Stimulated activated CD8-positive, alpha-beta memory T cell treated with anti-CD3 and anti-CD28 coated beads, Interleukin-7, amount 100 ng/mL, for 1 hour (primary cell): ENCODE measurements at places on chromosomes 13 and 19.

GRCh38 chr19:743168-743687 lies 7.7 kb upstream of the MISP start:
- DNase-seq: no peak

DNA sequence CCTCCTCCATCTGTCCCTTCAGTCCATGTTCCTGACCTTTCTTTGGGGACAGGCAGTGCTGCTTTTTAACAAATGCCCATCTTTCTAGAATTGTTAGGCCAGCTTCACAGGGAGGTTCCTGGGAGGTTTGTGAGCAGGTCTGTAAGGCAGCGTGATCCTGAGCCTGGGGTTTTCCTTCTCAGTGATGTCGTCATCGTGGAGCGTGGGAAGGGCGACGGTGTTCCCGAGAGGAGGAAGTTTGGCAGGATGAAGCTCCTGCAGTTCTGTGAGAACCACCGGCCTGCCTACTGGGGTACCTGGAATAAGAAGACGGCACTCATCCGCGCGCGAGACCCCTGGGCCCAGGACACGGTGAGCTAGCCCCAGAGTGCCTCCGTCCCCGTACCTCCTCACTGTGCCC lies 26.8 kb downstream of the CHAF1A start:
- DNase-seq: no peak

GRCh38 chr13:97321101-97321500 lies 99.0 kb downstream of the MBNL2 start:
- DNase-seq: no peak

GRCh38 chr19:7924241-7924640 lies 1.7 kb downstream of the CTXN1 start:
- no peak for DNase-seq

DNA sequence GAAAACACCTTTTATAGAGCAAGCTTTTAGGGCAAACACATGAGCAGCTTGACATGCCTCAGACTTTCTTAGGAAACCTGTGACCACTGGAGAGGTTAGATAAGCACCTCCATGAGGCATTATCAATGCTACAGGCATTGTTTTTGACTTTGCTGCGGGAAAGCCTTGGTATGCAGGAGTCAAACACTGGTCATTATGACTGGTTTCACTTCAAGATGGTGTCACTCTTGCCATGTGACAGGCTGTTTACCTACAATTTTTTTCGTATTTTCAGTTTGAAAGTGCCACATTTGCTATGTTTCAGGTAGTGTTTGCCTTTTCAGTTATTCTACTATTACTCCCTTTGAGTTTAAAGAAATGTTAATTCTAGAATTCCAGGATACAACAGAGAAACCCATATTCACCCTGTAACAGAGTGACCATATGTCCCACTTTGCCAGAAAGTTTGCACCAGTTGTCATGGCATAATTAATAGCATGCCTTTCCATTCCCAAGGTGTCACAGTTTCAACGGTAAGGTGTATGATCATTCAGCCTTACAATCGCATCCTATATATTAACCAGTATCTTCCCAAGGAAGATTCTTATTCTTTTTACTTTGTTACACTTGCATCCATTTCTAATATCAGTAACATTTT lies 33.0 kb downstream of the USP12 start:
- no peak for DNase-seq

- DNase-seq: no peak
These were observed 187.1 kb downstream of the TDRD3 start for GRCh38 chr13:60583911-60584753.

- DNase-seq: no peak
These were observed 3.2 kb upstream of the ZNF850 start for GRCh38 chr19:36775768-36776167.

DNA sequence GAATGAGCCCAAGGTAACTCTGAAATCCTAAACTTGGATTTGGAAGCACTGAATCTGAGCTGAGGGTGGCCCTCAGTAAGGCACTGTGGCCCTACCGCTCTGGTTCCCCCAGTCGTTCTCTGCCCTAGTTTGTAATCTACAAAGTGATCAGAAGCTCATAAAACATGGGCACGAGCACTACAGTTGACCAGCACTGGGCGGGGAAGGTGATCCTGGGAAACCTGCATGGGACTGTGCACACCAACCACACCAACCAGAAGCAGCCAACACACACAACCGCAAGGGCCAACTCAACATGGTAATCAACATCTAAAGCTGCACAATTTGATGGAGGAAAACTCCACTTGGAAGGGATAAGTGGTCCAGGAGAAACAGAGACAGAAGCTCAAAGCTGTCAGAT lies 22.9 kb downstream of the SLC7A1 start:
- no peak for DNase-seq

DNA sequence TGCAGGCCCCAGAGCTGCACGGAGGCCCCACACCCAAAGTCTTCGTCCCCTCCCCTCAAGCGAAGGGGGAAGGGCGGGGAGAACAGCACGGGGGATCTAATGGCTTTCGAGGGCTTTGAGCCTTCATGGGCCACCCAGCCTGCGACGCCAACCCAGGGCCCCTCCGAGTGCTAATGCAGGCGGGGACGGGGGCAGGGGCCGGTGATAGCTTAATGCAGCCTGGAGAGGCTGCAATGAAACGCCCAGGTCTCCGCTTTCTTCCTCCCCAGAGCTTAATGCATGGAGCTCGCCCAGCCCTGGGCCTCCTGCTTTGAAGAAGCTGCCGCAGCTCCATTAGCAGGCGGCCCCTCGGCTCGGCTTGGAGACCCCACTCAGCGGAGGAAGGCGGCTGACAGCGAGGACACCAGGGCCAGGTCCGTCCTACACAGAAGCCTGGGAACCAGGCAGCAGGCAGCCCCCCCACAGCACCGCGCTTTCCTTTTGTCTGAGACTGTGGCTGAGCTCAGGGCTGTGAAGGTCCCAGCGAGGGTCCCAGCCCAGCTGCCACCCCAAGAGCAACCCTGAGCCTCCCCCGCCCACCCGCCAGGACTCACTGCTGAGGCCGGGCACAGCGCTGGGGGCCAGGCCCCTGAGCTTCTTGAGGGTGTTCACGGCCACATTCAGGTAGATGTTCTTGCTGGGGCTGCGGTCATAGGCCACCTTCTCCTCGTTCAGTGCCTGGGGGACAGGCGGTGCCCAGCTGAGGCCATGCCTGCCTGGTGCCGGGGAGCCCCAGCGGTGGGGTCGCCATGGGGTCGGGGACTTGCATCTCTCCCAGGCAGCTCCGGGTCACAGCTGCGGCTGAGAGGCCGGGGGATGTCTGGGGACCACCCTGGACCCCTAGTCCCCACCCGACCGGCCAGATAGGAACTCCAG lies 7.5 kb upstream of the ATP8B3 start:
- no peak for DNase-seq

DNA sequence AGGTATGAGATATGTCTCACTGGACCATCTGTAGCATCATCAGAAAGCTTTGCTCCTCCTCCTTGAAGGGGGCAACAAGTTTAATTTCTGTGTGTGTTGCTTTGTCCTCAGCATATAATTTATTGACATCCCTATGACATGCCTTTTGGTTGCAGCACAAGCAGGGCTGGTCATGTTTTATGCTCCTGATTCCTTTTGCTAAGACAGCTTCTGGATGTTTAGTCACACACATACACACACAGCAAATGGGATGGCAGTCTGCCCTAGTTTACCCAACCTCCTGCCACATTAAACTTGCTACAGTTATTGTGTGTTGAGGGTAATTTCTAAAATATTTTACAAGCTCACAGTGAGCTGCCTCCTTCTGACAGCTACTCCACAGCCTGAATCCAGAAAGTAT lies 217.9 kb upstream of the RXFP2 start:
- no peak for DNase-seq

- no peak for DNase-seq
These were observed 420.8 kb upstream of the GPC6 start for GRCh38 chr13:92805766-92806165.

- no peak for DNase-seq
These were observed 19.5 kb downstream of the PRKD2 start for GRCh38 chr19:46697204-46697960.

DNA sequence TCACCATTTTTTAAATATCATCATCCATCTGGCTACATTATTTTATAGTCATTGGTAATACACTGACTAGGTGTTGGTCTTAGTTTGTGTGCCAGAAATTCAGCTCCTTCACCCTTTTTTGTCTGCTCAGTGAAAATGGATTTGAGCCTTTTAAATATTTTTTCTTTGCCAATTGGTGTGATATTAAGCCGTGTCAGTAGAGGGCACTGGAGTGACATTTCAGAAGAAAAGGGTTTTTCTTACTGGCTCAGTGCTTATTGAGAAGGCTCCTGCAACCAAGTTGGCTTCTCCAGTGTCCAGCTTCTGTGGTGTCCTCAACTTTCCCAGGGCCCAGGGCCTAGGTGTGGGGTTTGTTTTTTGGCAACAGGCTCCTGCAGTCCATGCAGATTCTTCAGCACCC lies 546.6 kb downstream of the DACH1 start:
- no peak for DNase-seq

DNA sequence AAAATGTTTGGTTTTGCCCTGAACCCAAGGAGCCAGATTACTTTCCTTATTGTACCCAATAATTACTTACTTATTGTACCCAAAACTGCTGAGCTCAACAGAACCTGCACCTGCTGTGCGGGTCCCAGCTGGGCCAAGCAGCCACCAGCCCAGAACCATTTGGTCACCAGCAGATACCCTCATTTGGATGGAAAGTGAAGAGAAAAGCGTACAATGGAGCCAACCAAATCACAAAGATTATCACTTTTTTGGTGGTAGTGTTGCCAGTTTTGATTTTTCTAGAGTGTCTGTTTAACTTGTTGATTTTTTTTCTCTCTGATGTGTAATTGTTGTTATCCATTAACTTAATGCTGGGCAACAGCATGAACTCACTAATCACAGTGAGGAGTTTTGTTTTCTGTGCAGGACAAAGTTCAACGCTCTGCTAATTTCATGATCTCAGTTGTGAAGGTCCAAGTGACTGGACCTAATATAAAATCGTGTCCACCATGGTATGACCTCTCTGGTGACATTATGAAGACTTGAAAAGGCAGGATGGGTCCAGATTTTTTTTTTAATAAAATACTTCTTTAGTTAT lies 23.8 kb downstream of the SPATA13 start:
- no peak for DNase-seq

- DNase-seq: no peak
These were observed 4.3 kb downstream of the RGCC start for GRCh38 chr13:41461527-41462139.

DNA sequence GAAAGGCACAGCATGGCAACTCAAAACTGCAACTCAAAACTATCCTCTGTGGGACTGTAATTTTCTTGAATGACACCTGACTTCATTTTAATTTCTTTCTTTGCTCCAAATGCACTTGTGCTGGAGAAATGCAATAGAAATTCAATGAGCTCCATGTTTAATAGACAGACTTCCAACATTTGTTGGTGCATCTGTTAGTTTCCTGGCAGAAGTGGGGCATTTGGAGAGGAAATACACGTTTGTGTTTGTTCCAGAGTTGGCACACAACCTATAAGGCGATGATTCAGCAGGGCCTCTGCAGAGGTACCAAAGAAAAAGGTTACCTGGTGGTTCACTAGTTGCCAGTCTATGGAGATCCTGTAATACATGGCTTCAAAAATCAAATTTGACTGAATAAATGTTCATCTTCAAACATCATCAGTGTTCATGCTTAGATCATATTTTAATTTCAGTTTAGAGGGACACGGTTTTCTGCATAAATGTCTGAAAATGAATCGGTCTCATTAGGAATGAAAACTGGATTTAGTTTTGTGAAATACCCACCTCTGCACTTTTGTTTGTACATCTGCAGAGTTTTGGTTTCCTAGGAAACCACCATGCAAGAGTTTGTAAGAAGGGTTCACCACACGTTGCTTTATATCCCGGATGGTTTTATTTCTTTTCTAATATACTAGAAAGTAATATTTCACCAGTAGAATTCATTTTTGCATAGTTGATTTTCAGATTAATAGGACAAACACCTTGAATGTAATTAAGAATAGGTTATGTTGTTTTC lies 21.8 kb upstream of the OBI1 start:
- no peak for DNase-seq

DNA sequence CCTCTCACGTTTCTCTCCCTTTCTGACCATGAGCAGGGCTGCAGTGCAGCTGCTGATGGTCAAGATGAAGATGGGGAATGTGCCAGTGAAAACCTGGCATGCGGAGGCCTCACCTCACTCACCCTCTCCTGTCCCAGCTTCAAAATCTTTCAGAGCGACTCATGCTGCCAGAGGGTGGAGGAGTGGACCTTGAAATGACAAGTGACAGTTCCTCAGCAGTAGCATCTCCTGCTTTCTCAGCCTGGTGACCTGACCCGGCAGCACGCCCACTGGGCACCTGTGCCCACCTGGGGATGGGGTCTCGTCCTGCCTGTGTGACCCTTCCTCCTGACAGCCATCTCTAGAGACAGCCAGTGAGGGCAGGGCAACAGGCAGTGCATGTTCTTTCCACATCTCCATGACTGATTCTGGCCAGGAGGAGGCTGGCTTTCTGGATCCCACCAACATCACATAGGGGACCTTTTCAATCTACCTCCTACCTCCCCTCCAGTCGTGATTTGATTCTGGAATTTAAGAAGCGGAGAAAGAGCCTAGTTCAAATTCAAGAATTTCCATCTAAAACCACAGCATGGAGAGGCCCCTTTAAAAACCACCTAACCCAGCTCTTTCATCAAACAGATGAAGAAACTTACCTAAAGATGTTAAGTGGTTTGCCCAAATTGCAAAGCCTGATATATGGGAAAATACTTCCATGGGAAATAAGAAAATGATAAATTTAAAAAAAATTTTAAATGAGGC lies 45.8 kb downstream of the RFX2 start:
- DNase-seq: no peak

GRCh38 chr19:14472202-14472938 lies 2.8 kb downstream of the PTGER1 start:
- DNase-seq: peak; percentile 72

DNA sequence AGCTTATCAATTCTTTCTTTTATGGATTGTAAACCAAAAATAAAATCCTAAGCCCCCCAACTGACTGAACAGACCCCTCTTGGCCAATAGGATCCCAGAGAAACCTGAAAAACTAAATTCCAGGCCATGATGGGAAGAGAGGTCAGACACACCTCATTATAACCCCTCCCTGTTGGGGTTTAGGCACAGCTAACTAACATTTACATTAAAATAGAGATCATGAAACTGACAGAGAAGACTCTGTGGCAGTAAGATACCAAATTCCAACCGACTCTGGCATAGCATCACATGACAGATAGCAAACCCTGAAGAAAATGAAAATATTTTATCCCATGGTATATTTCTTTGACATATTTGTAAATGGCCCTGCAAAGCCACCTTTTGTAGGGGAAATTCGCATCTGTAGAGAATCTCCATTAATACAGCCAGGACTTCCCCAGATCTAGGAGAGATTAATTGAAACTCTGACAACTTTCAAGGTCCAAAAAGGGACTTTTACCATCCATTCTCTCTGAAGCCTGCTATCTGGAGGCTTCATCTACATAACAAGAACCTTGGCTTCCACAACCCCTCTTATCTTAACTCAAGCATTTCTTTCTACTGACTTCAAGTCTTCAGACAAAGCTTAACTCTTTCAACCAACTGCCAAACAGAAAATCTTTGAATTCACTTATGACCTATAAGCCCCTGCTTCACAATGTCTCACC lies 27.1 kb upstream of the GAS6 start:
- DNase-seq: no peak

DNA sequence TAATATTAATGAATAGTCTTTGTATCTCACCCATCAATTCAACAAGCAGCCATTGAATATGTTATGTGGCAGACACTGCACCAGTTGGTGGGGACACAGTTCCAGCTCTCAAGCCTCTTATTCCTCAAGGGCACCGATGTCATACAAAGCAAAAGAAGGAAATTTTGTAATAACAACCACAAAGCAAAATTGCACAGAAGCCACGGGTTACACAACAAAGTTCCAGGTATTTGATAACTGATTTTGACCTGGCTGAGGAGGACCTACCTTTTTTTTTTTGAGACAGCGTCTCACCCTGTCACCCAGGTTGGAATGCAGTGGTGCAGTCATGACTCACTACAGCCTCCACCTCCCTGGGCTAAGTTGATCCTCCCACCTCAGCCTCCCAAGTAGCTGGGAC lies 266.7 kb downstream of the FOXO1 start:
- DNase-seq: no peak
